ENCODE measurements at places on chromosomes 3 and 15.
A peak's percentile ranks its signal among the peaks of the same experiment; 100 is the strongest.

DNA sequence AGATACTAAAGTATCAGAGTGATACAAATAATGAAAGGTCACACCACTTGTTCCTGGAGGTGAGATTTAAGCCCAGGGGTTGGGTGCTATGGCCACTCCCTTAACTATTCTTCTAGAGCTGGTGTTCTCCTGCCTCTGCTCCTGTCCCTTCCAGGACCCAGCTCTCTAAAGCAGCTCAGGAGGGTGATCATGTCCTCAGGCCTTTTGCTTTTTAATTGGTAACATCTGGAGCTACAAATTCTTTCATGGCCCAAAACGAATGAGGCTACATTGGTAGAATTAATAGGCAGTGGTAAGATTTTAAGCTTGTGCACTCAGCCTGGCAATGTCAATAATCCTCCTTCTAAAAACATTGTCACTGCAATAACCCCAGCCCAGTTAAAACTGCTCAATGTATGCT is 38.2 kb upstream of the CNOT10 start:
- peak; percentile 38 for DNase-seq

GRCh38 chr3:134927599-134927998 is 132.5 kb downstream of the EPHB1 start:
- DNase-seq = no peak

DNA sequence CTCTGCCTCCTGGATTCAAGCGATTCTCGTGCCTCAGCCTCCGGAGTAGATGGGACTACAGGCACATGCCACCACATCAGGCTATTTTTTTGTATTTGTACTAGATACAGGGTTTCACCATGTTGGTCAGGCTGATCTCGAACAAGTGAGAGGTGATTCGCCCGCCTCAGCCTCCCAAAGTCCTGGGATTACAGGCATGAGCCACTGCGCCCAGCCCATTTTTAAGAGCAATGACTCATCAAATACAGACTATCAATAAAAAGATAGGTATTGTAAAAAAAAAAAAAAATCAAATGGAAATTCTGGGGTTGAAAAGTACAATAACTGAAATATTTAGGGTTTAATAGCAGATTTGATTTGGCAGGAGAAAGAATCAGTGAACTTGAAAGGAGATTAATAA is 129.0 kb downstream of the TJP1 start:
- DNase-seq = no peak

DNA sequence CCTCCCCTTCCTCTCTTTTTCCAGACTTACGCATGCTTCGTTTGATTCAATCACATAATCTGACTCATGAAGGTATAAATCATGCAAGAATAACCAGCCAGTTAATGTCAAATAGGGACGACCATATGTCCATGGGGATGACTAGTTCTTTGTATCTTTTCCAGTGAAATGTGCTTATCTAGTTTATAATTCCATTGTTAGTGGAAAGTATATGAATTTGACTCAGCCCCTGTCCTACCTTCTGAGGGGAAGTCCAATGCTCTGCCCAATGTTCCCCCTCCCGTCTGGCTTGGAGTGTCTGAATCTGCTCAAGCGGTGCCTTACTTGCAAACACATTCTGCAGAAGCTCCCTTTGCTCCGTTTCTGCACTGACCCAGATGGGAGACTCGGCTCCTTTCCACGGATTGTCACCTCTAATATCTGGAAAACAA is 55.0 kb upstream of the EPHB3 start:
- no peak for DNase-seq

DNA sequence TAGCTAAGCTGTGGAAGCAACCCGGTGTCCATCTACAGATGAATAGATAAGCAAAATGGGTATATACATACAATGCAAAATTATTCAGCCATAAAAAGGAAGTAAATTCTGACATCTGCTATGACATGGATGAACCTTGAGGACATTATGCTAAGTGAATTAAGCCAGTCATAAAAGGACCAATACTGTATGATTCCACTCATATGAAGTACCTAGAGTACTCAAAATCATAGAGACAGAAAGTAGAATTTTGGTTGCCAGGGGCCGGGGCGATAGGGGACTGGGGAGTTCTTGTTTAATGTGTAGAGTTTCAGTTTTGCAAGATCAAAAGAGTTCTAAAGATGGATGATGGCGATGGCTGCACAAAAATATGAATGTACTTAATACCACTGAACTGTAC is 10.3 kb downstream of the EID1 start:
- no peak for DNase-seq

DNA sequence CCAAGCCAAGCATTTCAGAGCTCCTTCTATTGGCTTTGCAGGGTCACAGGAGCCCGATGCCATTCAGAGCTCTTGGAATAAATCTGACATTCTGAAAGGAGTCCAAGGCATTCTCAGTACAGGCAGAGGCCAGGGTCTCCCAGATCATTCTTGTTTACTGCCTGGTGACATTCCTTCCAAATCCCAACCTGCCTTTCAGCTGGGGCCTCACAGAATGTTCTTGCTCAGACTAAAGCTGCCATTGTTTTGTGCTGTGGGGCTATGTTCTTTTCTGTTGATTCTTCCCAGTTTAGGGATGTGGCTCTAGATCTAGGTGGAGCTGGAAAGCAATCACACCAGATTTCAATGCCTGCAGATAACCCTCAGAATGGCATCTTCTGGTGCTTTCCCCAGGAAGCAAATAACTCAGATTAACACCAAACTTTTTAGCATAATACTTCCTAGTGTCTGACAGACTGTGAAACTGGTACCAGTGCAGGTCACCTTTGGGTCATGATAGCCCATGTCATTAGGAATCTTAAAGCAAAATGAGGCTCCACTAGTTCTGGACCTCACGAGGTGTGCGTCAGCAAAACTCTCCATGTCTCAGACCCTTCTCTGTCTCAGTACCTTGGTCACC is 166.9 kb downstream of the CHST2 start:
- DNase-seq = no peak

DNA sequence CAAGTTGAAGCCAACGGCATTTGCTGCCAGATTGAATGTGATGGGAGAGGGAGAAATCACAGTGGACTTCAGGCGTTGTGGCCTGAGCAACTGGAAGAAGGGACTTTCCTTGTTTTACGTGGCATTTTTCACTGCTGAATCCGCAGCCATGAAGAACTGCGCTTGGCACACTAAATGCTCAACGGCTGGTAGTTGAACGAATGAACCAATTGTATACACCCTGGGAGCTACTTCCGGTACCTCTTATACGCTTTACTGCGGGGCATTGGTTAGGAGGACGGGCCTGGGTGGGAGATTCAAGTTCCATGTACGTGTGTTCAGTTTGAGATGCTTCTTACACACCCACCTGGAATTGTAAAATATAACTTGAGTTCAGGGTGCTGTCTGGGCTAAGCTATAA is 5.2 kb downstream of the SYNM start:
- DNase-seq = no peak

DNA sequence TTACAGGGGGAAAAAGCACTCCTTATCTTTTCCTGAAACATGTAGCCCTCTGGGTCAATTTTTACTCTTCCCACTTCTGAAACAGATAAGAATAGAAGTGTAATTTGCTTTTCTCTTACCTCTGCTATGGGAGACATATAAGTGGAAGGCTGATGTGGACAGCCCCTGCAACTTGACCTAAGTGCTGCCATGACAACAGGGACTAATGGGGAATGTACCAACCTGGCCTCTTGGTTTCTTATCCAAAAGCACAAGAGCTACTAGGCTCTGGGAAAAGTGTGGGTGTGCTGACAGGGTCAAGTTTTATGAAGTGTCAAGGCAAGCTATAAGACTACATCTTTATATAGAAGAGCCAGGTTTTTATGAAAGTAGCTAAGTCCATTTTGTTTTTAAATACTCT is 1246.5 kb downstream of the OTOL1 start:
- DNase-seq = no peak

DNA sequence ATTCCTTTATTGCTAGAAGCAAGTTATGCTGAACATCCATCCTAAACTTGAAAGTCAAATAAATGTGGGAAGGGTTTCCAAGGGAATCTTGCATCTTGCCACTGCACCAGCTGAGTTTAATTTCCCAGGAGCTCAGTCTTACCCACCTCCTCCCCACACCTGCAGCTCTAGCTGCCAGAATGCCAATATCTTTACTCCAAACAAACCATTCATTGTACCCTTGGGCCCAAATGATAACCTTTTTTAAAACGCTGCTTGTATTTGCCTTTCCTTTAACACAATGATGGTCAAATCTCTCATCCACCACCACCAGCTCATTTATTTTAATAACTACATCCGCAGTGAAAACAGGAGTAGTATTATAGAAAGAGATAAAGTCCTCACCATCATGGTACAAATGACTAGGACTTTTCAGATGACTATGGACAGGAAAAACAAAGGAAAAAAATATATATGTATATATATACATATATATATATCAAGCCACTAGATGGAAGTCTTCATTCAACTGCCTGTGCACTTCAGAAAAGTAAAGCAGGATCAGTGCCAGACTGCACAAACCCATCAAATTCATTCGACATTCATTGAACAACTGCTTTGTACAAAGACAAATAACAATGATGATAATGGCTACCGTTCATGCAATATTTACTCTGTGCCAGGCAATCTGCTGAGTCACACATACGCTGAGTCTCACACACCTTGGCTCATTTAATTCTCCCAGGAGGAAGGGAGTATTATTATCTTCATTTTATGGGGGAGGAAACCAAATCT is 44.0 kb downstream of the BFSP2 start:
- DNase-seq = peak; percentile 86

DNA sequence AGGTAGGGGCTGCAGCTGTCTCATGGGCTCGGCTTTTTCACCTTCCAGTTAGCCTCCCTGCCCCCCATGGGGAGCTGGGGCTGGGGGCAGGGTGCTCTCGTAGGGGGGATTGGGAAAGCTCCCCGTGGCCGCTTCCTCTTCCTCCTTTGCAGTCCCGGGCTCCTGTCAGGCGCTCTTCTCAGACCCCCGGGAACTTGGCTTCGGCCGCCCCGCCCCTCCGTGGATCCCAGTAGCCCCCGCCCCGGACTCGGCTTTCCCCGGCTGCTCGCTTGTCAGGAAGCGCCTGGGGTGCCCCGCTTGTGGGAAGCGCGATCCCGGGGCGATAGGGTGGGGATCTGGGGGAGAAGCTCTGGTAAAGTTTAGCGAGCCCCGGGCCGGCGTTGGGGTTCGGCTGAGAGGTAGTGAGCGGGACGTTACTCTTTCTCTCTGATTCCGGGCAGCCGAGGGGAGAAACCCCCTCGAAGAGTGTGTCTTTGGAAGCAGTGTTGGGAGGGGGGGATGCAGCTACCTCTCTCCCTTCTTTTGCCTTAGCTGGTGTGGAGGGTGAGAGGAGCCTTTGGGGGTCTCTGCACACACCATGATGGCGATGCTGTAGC is 611 bp downstream of the PIAS1 start:
- DNase-seq = peak; percentile 82

DNA sequence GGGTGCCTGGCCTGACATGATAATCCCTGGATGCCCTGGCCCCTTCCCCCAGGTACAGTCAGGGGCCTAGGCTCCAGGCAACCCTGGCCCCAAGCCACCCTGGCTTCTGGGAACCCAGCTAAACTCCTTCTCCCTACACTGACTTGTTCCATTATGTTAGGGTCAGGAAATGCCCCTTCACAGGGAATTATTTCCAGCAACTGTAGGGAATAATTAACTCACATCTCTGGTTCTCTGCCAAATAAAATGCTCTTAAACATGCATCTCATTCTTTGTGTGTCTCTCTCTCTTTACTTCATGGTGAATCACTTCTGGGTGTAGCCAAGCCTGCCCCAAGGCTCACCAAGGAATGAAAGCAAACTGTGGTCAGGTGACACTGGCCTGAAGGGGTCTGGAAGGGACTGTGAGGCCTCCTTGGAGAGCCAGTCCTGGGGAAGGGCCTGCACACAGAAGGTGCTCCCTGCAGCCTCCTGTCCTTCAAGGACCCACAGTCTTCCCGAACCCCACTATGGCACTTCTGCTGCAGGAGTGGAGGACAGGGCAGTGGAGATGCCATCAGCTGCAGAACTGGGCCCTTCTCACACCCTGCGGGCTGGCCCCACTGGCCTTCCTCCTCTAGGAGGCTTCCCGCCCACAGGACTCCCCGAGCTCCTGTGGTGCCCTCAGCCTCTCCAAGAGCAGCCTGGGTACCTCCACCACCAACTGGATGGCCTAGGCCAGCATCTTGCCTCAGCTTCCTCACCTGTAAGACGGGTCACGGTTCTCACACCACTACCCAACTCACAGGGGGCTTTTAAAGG is 17.6 kb downstream of the TKT start:
- peak; percentile 71 for DNase-seq

GRCh38 chr15:64210371-64210770 is 47.5 kb upstream of the PPIB start:
- no peak for DNase-seq

GRCh38 chr3:105529456-105529855 is 162.7 kb downstream of the ALCAM start:
- DNase-seq = no peak

- DNase-seq = no peak
Observed at GRCh38 chr15:28014623-28015200, 84.4 kb downstream of the OCA2 start.

DNA sequence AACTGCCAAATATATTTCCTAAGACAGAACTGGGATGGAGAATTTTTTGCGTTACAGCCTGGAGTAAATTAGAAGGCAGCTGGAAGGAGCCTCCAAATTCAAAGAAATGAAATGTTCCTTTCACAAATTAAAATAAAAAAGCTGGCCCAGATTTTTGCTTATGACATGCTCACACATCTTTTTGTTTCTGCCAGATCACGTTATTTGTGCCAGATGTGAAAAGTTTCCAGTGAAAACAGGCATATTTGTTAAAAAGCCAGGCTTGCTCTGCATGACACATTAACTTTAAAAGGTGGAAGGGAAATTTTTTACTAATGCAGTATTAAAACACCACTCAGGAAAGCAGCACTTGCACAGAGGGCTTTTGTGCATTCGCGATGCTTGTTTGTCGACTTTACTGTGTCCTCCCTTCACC is 23.3 kb upstream of the ACKR4 start:
- DNase-seq = no peak

DNA sequence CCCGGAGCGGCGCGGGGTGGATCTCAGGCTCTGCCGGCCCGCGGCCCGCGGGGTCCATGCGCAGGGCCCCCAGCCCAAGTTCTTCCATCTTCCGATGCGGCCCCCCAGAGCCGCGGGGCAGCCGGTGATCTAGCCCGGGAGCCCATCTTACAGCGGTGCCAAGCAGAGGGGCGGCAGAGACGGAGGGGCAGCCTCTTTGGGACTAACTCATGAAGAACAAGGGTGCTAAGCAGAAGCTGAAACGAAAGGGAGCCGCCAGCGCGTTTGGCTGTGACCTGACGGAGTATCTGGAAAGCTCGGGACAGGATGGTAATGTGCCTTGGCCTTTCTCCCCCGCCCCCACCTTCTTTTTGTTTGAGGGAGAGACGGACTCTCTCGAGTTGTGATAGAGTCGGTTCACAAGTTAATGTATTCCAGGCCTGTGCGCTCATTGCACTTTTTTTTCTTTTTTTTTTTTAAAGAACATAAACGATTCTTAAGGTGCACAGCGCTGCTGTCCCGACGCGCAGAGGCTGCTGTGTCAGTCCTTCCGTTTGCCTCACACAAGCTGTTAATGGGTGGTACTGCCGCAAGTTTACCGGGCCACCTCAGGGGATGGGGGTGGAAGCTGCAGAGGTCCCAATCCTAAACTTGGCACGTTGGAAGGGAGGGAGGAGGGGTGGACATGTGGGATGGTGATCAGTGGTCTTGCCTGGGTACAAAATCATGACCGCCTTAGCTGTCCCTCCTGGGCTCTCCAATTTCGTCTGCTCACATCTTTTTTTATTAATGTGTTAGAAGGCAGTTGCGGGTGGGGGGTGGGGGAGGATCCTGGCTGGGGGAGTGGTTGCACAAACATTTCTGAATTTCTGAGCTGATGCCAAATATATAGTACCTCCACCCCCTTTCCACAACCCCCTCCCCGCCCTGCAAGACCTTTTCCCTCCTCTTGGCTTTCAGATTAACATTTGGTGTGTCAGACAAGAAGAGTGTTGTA is 801 bp downstream of the ARHGAP31 start:
- DNase-seq = no peak

GRCh38 chr3:89697321-89697916 is 590.0 kb downstream of the EPHA3 start:
- peak; percentile 33 for DNase-seq

Measured in NCI-H69 (cell line).